ENCODE measurements at places on chromosomes 2 and 18.

DNA sequence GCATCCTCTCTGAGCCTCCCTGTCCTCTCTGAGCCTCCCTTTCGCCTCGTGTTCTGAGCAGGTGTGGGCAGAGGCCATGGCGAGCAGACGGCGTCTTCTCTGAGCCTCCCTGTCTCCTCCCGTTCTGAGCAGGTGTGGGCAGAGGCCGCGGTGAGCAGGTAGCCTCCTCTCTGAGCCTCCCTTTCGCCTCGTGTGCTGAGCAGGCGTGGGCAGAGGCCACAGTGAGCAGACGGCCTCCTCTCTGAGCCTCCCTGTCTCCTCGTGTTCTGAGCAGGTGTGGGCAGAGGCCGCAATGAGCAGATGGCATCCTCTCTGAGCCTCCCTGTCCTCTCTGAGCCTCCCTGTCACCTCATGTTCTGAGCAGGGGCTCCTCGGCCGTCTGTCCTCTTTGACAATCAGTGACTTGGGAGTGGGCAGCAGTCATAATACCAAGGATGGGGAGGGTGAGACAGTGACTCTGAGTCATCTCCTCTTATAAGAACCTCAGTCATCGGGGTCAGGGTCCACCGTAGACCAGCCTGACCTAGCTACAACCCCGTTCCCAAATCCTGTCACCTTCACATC, 395.1 kb upstream of the SALL3 start:
- no peak for DNase-seq

DNA sequence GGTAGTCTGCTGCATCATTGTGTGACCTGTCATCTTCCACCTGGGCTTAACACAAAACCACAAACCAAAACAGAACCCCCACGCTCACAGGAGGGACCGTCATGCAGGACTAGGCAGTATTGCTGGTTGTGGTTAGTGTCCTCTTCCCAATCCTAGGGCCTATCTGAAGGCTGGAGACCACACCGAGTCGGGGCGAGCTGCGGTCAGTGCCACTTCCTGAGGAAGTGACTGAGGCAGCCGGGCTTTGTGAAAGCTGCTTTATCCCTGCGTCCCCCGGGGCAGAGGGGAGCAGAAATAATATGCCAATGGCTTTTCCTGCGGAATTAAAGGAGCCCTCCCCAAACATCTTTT, 22.9 kb downstream of the ZNF532 start:
- no peak for DNase-seq

DNA sequence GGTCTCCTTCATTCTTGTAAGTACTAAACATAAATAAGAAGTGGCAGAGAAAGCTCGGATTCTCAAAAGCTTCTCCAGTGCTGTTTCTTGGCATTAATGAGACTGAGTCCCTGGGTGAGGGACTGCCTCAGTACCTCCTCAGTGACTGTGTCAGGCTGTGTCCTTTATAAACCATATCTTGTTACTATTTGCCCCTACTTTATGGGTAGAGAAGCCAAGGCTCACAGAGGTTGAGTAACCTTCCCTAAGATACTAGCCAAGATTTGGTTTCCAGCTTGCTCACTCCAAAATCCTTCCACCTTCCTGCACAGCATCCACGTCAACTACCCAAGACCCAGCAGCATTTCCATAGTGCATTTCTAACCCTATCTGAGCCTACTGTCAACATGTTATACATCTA, 55.6 kb downstream of the THUMPD2 start:
- DNase-seq: no peak

DNA sequence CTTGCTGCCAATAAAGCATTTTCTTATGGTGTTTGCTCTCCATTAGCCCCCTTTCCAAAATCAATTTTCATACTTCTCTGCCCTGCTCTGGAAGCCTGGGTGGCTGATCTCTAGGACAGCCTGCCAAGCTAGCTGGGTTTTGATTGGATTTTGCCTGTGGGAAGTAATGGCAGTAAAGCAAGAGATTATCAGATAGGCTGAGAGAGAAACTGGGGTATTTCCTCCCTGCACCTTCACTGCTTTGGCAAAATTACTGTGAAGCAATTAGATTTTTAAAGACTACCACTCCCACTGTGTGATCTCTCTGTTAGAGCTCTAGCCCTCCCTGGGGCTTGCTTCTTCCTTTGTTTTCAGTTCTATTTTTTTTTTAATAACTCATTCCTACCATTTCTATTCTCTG, 223.8 kb downstream of the DLGAP1 start:
- no peak for DNase-seq

DNA sequence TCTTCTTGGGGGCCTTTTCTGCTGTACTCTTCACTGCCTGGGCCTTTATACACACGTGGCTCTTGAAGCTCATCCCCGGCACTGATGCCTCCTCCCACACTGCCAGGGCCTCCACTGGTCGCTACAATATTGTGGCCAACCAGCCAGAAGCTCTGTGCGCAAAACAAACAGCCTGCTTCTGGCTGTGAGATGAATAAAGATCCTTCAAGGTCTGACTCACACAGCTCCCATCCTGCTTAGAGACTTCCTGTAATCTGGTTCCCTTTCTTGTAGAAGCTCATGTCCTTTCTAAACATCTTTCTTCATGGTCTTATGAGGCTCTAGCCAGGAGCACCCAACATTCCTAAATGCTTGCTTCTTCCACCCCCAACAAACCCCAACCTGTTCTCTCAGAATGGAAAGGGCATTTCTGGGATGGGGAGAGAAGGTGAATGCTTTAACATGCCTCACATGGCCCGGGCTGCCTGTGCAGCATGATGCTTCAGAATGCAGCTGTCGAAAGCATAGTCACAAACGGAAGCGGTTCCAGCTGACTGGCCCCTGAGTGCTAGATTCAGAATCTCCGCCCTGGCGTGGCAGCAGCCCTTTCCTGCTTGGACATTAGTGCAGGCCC, 24.6 kb downstream of the NRP2 start:
- DNase-seq: peak; percentile 32

- DNase-seq: no peak
Observed at GRCh38 chr2:120826716-120827410, 91.2 kb downstream of the GLI2 start.

- DNase-seq: no peak
Observed at GRCh38 chr2:97701851-97702465, 11.4 kb upstream of the ZAP70 start.

- no peak for DNase-seq
Observed at GRCh38 chr2:69026691-69027459, 13.9 kb downstream of the ANTXR1 start.

GRCh38 chr2:129753261-129753660, 226.2 kb upstream of the RAB6C start:
- no peak for DNase-seq

DNA sequence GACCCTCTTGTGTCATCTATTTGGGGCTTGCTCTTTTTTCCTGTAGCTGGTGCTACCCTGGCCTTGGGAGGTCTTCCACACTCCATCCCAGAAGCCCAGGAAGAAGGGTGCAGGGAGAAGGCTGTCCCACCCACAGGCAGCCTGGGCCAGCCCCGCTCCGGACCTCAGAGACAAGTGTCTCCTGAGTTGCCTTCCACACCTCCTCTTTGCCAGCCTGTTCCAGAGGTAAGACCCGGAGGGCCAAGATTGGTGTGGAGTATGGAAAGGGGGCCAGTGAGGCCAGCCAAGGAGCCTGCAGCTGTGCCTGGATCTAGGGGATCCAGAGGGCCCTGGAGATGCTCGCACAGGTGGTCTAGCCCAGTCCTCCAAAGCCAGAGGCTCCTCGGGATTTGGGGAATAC, 40.5 kb downstream of the ST8SIA5 start:
- no peak for DNase-seq

DNA sequence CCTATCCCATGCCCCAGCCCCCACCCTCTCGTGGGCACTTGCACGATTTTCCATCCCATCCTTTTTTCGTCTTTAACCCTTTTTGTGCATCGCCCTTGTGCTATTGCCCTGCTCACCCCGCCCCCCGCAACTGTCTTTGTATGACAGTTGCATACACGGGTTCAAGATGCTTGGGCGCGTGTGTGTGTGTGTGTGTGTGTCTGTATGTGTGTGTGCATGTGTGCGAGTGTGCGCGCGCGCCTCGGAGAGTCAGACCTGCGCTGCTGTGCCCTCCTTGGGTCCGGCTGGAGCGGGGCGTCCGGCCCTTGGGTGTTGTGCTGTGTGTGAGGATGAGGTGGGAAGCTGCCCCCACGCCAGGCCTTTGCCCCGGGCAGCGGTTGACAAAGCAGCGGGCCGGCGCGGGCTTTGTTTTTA, 230.7 kb downstream of the HAUS1 start:
- no peak for DNase-seq

DNA sequence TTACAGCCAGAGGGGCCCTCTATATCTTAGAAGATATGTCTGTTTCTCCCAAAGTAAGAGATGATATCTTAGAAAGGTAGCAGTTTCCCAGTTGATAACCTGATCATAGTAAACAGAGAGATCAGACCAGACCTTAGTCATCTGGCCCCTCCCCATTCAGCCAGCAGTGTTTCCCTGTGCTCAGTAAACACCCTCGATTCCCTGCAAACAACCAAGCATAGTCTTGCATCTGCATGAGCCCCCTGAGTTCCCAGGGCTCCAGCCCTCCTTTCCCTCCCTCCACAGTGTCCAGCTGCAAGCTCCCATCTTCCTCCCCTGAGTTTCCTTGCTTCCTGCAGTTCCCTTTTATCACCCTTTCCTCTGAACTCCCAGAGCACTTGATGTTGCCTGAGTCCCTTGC, 20.3 kb downstream of the NRP2 start:
- no peak for DNase-seq

DNA sequence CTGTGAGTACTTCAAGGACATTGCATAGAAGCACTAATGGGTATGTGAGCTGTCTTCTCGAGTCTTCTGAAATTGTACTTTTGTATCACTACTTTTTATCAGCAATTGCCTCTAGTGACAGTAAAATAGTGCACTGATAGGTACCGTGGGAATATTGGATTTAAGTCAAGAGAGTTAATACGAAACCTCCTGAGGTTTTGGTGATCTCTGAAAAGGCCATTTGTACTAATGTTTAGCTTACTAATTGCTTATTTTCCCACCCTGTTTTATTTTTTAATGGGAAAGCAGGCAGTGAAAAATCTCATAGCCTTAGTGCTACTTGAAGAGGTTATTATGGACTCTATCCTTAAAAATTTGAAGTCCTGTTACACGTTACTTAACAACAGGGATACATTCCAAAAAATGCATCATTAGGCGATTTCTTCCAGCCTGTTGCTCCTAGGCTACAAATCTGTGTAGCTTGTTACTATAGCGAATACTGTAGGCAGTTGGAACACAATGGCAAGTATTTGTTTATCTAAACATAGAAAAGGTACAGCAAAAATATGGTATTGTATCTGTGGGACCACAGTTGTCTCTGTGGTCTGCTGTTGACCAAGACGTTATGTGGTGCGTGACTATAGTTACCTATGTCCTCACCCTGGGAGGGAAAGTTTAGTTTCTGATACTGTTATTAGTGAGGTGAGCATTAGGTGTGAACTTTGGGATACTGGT, 65.9 kb downstream of the CAB39 start:
- no peak for DNase-seq

GRCh38 chr2:69196327-69197117, 183.5 kb downstream of the ANTXR1 start:
- DNase-seq: no peak

DNA sequence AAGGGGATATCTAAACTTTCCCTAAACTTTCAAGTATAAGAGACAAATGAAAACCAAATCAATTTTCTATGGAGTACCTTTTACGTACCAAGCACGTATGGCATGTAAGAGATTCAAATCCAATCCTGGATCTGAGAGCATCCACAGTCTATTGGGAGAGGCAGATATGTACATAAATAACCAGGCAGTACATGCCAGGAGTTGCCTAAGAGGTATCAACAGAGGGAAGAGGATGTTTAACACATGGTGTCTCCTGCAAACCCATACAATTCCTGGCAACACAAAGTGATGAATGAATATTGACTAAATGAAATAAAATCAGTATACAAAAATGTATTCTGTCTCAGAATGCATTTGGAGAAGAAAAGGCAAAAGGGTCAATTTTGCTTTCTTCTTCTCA, 116.6 kb downstream of the PIGN start:
- no peak for DNase-seq

DNA sequence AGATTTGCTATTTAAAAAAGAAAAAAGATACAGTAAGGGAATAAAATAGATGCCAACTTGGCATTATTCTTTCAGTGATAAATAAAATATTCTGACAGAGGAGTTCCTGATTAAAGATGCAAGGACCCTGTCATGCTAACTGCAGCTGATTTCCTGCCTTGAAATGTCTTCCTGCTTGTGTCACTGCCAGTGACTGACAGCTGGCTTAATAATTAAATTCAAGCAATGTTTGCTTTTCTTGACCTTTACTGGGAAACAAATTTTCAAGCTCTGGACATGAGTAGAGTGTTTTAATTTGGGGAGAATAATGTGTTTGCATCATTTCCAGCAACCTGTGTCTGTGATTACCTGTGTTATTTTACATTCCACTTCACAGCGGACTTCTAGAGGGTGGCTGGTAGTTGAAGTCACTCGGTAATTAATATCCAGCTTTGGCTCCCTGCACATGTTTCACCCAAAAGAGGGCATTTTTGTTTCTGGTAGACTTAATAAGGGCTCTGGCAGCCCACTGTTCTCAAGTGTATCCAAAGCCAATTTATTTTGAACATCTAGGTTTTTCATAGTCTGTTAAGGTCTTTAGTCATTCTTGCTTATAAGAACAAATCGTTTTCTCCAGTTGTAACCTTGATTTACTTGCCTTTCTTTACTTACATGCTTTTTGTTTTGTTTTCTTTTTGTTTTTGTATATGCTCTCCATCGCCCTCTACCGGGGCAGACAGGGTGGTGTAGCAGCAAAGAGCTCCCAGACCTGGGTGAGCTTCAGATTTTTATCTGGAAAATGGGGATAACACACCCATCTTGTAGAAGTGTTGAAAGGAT, 48.5 kb upstream of the PROKR1 start:
- peak; percentile 39 for DNase-seq

- DNase-seq: no peak
Observed at GRCh38 chr2:42103829-42104228, 56.0 kb downstream of the PKDCC start.

DNA sequence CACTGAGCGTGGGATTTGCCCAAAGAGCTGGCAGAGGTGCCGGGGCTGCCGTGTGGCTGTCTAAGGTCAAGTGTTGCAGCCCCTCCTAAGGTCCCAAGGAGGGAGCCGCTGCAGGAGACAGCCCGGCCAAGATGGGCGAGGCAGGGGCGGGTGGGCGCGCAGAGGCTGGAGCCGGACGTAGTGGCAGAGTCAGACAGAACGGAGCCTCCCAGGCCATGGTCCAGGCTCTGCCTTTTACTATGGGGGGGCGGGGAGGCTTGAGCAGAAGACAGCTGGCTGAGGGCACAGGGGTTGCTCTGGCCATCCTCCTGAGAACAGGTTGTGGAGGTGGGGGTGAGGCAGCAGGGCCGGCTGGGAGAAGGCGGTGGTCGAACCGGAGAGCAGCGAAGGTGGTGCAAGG, 27.5 kb upstream of the PRLH start:
- no peak for DNase-seq

Measured in stimulated activated CD4-positive, alpha-beta T cell treated with anti-CD3 and anti-CD28 coated beads, Interleukin-4, amount 100 ng/mL, for 48 hours (primary cell).